ENCODE measurements at places on chromosomes 5 and 9. TPM values are rescaled to one million over a fixed set of nuclear protein-coding genes. Genes with fewer than 3 reads are reported as not detected.

PAEP gene
- not detected for total RNA-seq

ELOVL7 gene
- 2.7 TPM for total RNA-seq

SLC24A2 gene
- total RNA-seq, result 0.36 TPM

STC2 gene
- total RNA-seq, result 13.7 TPM

PTGDS gene
- total RNA-seq, result 36.6 TPM

CENPP gene
- 1.8 TPM for total RNA-seq

PCDHGB6 gene
- 8.9 TPM for total RNA-seq

ANKRD20A1 gene
- total RNA-seq, result 0.54 TPM

CDC20B gene
- not detected for total RNA-seq

TTC16 gene
- not detected for total RNA-seq

ZFR gene
- 99.9 TPM for total RNA-seq

ACTBL2 gene
- total RNA-seq, result not detected

LCN6 gene
- total RNA-seq, result 1.2 TPM

CDC25C gene
- total RNA-seq, result 0.27 TPM

SPINK4 gene
- total RNA-seq, result not detected

FBP1 gene
- total RNA-seq, result 2.2 TPM

CYSRT1 gene
- total RNA-seq, result 0.33 TPM

CCL27 gene
- not detected for total RNA-seq

NRARP gene
- total RNA-seq, result 1.8 TPM

TSTD2 gene
- total RNA-seq, result 22.7 TPM

IFNA4 gene
- total RNA-seq, result not detected

C9orf50 gene
- total RNA-seq, result not detected

TMEFF1 gene
- not detected for total RNA-seq

CHMP5 gene
- total RNA-seq, result 72.6 TPM

BRD8 gene
- total RNA-seq, result 48.5 TPM

SLC45A2 gene
- not detected for total RNA-seq

OR13C8 gene
- total RNA-seq, result not detected

HK3 gene
- 4.7 TPM for total RNA-seq

SLC9A3 gene
- 2.5 TPM for total RNA-seq

NUP214 gene
- total RNA-seq, result 28.8 TPM

F2RL2 gene
- 3.1 TPM for total RNA-seq

SPINK7 gene
- total RNA-seq, result not detected

DND1 gene
- 0.36 TPM for total RNA-seq

INSYN2B gene
- total RNA-seq, result 0.27 TPM

IFNA2 gene
- total RNA-seq, result not detected

EIF4EBP3 gene
- total RNA-seq, result 21.0 TPM

MLANA gene
- not detected for total RNA-seq

ASPN gene
- total RNA-seq, result 9.4 TPM

SLC6A7 gene
- not detected for total RNA-seq

BHMT gene
- 0.36 TPM for total RNA-seq

SLC46A2 gene
- total RNA-seq, result not detected

ST8SIA4 gene
- 2.0 TPM for total RNA-seq

ANKRD34B gene
- total RNA-seq, result not detected

PCDHGB1 gene
- total RNA-seq, result 2.5 TPM

RNF183 gene
- total RNA-seq, result not detected

JAKMIP2 gene
- total RNA-seq, result 8.9 TPM

BTNL8 gene
- not detected for total RNA-seq

GPX3 gene
- total RNA-seq, result 2,079 TPM

C5orf46 gene
- not detected for total RNA-seq

CD274 gene
- 1.2 TPM for total RNA-seq

PTTG1 gene
- 3.6 TPM for total RNA-seq

TAS2R1 gene
- total RNA-seq, result not detected

CORO2A gene
- total RNA-seq, result 1.2 TPM

PPP3R2 gene
- total RNA-seq, result not detected

SLC6A19 gene
- total RNA-seq, result not detected

Measured in sigmoid colon (tissue), 7 donors.